Hair follicle dermal papilla cell (primary cell): ENCODE measurements at places on chromosomes 11 and 22. TPM values are rescaled to one million over a fixed set of nuclear protein-coding genes. Genes with fewer than 3 reads are reported as not detected.

The NCF4 gene
- not detected in 2 replicates for total RNA-seq

The YPEL1 gene
- 0.49 and 0.73 TPM in 2 replicates for total RNA-seq

The CTTN gene
- 367 and 375 TPM in 2 replicates for total RNA-seq

The MYBPC3 gene
- not detected in 2 replicates for total RNA-seq

The FAM227A gene
- 1.9 and 2.3 TPM in 2 replicates for total RNA-seq

The PAAF1 gene
- 5.2 and 7.1 TPM in 2 replicates for total RNA-seq

The DTX4 gene
- 2.6 and 4.4 TPM in 2 replicates for total RNA-seq

The C1QTNF6 gene
- 13.2 and 17.4 TPM in 2 replicates for total RNA-seq

The MRGPRX4 gene
- not detected in 2 replicates for total RNA-seq

The CABP4 gene
- total RNA-seq, result not detected in 2 replicates

The GDPD4 gene
- total RNA-seq, result not detected in 2 replicates

The POU2AF1 gene
- total RNA-seq, result under 0.01 TPM in 1 of 2 replicates, not detected in the other

The SESN3 gene
- total RNA-seq, result 15.8 and 24.7 TPM in 2 replicates

The PGA4 gene
- 0.16 and 0.61 TPM in 2 replicates for total RNA-seq

The ADAMTS15 gene
- 0.32 and 0.85 TPM in 2 replicates for total RNA-seq

The SH3BP1 gene
- total RNA-seq, result 4.0 and 5.4 TPM in 2 replicates

The TPBGL gene
- total RNA-seq, result not detected in 2 replicates
